Renal cortical epithelial cell (primary cell): ENCODE measurements at places on chromosomes 1 and 21. TPM values are rescaled to one million over a fixed set of nuclear protein-coding genes. Genes with fewer than 3 reads are reported as not detected.

S100A2 gene
- 37.9 and 392 TPM in 2 replicates for total RNA-seq

ATP1A2 gene
- 0.10 TPM in 1 of 2 replicates, not detected in the other for total RNA-seq

ZNF593OS gene
- not detected in 2 replicates for total RNA-seq

KPRP gene
- total RNA-seq, result not detected in 2 replicates

AADACL4 gene
- total RNA-seq, result not detected in 2 replicates

DCST1 gene
- not detected in 2 replicates for total RNA-seq

USH2A gene
- total RNA-seq, result 0.05 TPM in 1 of 2 replicates, not detected in the other

OR10K1 gene
- not detected in 2 replicates for total RNA-seq

GRCh38 chr1:174815036-174815435 lies 184.7 kb upstream of the CACYBP start:
- DNase-seq, result peak; percentile 81

- no peak for DNase-seq
Measured at GRCh38 chr1:162400790-162401355, 11.1 kb downstream of the SH2D1B start.

- peak; percentile 94 for DNase-seq
Measured at GRCh38 chr1:158999316-159000069, 10.2 kb upstream of the IFI16 start.

DNA sequence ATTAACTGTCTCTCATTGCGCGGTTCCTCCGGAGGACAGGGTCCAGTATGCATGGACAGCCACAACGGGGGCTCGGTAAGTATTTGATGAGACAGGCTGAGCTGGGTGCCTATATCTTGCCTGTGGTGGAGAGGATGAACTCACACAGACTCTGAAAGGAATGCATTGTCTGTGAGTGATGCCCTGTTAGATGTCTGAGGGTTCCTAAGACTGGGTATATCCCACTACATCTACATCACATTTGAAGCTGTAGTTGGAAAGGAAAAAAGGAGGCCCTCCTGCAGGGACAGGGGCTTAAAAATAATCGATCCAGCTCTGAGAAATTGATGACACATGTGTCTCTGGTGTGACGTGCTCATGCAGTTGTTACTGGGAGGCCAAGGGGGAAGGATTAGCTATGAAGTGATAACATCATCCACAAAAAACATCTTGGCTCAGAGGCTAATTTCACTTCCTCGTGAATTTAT lies 1.9 kb downstream of the ADARB1 start:
- DNase-seq, result no peak

DNA sequence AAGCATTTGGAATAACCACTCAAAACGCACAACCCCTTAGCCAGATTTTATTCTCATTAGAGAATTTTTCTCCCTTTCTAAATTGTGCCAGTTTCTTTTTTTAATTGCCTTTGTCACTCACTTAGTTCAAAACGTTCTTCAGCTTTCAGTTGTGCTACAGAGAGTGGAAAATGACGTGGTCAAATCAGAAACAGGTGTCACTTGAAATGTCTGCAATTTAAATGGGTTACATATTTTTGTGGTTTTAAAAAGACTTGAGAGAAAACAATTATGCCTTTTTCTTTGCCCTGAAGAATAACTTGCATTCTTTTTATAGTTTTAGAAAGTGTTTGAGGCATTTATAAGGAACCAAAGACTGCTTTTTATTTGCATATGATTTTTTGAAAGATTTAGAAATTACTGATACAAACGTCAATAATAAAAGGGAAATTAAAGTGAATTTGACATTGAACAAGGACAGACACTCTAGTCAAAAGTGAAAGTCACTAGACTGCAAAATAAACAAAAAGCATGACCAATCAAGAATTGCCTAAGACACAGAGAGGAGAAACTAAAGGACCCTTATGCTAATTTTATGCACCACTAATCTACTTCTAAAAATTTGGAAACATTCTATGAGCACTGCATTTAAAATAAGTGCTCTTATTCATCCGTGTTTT lies 191.0 kb downstream of the TPR start:
- peak; percentile 68 for DNase-seq

GRCh38 chr1:181131255-181131941 lies 42.9 kb downstream of the IER5 start:
- DNase-seq, result no peak

GRCh38 chr1:230166366-230167132 lies 99.5 kb downstream of the GALNT2 start:
- DNase-seq, result no peak

DNA sequence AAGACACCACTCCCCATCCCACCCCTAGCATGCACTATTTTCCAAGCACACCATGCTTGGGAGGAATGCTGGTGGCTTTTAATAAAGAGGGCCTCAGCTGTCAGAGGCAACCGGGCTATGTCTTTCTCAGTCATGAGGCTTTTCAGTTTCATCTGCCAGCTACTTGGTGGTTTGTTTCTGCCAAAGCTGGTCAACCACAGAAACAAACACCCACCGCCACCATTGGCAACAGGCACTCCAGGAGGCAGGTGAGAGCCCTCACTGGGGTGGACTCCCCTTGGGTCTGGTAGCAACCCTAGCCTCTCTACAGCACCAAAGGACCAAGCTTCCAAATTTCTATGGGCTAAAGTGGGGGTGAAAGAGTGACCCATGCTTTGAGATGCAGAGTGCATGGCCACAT lies 54.3 kb upstream of the CD1D start:
- DNase-seq, result no peak

DNA sequence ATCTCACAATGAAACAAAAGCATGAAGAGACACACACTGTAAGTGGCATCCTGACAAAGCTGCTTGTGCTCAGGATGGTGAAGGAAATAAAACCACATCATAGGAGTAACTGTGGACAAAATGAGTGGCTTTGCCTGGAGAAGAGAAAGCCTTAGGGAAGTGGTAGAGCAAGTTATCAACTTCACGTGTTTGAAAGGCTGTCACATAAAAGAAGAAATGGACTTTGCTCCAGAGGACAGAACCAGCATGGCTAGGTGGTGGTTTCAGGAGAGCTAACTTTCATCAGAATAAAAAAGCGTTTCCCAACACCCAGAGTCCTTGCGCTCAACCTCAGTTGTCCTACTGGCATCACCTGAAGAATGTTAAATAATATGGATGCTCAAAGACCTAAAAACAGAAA lies 139.9 kb downstream of the SETD4 start:
- no peak for DNase-seq

DNA sequence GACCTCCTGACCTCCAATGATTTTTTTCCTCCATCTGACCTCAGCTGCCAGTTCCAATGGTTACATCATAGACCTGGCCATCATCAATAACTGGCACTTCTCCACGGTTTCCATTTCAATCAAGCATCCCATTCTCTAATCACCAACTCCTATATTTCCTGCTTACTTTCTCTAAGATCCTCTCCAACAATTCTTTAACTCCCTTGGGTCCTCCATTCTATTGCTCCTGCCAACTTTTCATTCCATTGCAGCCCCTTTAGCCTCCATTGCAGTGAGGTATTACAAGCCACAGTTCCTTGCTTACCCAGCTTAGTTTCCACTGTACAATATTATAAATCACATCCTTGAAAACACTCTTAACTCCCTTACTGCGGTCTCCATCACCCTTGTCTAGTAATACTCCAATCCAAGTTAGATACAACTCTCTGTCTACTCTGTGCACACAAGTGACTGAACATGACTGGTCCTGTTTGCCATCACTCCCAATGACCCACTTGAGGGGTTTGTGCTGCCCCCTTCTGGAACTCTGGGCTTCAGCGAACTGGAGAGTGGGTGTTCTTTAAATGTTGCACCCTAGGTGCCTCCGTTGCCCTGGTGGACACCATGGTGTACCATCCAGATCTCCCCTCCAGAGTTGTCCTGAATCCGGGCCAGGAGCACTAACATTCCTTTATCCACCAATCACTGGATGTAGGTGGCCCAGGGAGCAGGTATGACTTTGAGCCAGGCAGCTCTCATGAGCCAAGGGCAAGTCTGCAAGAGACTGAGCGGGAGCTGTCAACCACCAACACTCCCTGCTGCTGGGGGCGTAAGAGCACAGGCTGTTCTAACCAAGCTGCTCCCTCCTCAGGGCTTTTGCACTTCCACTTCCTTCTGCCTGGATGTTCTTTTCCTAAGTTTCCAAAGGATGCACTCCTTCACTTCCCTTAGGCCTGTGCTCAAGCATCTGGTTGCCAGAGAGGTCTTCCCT lies 3.7 kb upstream of the FNDC7 start:
- DNase-seq, result no peak

DNA sequence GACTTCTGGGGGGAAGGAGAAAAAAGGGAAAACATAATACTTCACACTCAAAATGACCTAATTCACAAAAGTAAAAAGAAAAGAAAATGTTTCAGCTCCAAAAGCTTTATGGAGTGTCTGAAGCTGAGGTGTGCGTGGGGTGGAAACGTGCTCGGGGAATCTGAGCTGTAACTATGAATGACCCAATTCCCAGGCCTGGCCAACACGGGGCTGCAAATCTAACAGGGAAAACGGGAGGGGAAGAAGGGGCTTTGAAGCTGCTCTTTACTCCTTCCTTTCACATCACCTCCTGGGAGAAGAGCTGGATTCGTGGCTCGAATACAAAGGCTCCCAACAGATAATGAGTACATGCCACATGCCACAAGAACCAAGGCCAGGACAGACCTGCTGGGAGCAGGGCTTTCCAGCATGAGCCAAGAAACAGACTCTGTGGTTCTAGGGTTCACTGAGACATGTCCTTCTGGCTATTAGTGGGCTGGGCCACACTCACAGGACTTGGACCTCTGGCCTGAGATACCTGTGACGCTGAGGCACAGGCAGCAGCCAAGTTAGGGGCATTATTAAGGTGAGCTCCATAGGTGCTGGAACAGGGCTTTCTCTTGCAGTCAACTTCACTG lies 51.5 kb downstream of the SLC66A1 start:
- DNase-seq, result peak; percentile 23

DNA sequence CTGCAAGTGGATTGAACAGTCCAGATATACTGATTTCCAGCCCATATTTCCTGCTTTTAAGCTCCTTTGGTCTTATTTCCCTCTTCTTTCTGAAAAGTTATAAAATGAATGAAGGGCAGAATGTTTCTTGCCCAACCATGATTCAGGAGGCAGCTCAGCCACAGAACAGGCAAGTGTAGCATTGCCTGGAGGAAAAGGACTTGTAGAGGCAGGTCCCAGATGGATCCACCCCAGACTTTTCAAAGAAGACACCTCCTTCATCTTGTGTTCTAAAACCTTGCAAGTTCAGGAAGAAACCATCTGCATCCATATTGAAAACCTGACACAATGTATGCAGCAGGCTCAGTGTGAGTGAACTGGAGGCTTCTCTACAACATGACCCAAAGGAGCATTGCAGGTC lies at the start of gene CLCA2:
Gene CLCA2, plus strand, starts transcription at position 299 of the 400 bp plus-strand sequence. Its CDS starts 77 bp downstream, at position 376.
- DNase-seq, result no peak

GRCh38 chr21:35895598-35895997 lies 164.7 kb downstream of the SETD4 start:
- DNase-seq, result no peak

- DNase-seq, result peak; percentile 43
Measured at GRCh38 chr1:116375148-116375886, 2.3 kb downstream of the ATP1A1 start.

DNA sequence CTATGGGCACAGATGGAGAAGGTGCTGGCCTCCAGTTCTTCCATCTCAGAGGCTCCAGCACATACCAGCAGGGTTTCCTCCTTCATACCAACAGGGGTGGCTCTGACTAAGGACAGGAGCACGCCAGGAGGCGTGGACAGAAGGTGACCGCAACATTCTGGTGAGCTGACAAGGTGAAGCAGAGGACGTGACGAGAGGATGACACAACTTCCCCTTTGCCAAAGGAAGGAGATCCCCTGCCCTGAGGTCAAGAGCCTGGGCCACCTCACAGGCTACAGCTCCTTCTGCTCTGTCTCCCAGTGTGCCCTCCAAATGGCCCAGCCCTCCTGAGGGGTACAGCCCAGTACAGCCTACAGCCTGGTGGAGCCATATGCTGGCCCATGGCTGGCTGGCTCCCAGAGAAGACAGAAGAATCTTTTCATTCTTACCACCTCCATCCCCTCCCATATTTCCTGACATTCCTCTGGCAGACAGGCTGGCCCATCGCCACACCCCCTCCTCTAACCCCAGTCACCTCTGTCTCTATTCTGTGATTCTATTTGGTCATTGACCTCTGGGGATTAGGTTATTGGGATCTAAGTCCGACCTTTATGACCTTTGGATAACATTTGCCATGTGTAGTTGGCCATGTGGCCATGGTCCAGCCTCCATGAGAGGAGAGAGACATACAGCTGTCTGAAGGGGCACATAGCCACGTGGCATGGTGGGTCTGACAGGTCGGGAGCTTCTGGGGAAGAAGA lies 5.1 kb upstream of the LAMB3 start:
- DNase-seq, result peak; percentile 94

DNA sequence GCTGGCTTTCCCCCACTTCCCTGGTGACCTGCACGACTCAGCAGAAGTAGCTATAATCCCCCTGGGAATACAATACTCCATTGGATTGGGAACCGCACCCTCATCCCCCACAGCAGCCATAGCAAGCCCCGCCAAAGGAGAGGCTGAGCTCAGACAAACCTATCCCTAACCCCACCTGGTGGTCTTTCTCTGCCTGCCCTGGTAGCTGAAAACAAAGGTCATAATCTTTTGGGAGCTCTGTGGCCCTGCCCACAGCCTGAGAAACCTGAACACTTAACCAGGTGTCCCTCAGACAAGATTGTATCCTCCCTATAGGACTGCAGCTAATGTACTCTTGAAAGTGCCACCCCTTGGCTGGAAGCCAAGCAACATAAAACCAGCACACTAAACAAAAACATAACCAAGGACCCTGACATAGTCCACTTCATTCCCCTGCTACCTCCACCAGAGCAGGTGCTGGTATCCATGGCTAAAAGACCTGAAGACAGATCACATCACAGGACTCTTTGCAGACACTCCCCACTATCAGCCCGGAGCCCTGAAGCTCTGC lies 71.6 kb upstream of the RUNX1 start:
- DNase-seq, result no peak

DNA sequence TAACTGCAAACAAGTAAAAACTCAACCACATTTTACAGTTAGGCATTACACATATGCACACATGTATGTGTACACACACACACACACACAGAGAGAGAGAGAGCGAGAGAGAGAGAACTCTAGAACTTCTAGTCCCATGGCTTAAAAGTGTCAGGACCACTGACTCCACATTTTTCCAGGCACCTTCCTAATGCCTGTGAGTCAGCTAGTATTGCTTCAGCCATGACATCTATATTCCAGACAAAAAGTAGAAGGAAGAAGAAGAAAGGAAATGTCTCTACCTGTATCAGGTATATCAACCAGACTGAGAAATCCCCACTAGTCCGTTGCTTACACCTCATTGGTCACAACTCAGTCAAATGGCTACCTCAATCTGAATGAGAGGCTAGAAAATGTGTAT lies 31.9 kb upstream of the TACSTD2 start:
- peak; percentile 34 for DNase-seq

DNA sequence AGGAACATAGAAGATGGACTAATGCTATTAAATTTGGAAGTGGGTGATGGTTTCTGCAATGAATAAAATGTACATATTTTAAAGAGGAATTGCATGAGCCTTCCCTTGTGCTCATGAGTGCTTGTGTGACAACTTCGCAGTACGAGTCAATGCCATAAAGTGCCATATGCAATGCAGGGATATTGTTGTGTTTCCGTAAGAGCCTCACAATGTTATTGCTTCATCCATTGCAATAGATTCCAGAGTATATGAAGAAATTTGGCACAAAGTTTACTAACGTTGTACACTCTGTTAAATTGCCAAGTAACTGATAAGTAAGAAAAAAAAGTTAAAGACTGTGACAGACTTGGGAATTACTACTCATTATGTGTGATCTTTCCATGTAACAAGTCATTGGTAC lies 22.3 kb downstream of the BTG3 start:
- DNase-seq, result no peak
